Progenitor cell of endocrine pancreas (in vitro differentiated cells): ENCODE measurements at places on chromosomes 3 and 15.

DNA sequence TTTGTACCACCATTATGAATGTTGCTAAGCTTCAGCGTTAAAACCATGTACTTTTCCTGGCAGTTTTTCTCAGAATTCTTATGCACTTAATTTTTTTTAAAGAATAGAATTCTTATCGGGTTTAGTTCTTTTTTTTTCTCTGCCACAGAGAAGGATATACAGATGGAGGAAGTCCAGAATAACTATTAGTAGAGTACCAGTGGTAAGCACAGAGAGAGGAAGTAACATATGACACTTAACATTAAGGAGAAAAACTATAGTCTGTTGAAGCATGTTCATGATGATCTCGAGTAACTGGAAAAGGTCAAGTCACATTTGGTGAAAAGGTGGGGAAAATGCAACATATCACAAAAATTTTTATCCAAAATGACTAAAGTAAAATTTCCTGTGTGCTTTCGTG, 68.9 kb downstream of the RNF13 start:
- no peak for DNase-seq

DNA sequence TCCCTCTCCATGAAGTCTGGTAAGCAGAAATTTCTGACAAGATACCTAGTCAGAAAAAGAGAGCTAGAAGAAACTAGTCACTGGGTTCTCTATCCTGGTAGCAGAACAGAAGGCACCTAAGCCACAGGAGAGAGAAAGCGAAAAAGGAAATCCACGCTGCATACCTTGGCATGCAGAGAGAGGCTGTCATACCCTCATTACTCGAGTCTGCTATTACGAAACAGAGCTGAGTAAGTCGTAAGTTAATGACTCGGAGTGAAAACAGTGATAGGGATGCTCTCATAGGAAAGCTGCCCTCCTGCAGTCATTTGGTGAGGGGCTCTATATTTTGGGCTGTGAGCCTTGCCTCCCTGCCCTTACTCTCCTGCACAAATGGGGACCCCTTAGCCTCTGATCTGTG, 16.2 kb downstream of the CLRN1 start:
- no peak for DNase-seq

DNA sequence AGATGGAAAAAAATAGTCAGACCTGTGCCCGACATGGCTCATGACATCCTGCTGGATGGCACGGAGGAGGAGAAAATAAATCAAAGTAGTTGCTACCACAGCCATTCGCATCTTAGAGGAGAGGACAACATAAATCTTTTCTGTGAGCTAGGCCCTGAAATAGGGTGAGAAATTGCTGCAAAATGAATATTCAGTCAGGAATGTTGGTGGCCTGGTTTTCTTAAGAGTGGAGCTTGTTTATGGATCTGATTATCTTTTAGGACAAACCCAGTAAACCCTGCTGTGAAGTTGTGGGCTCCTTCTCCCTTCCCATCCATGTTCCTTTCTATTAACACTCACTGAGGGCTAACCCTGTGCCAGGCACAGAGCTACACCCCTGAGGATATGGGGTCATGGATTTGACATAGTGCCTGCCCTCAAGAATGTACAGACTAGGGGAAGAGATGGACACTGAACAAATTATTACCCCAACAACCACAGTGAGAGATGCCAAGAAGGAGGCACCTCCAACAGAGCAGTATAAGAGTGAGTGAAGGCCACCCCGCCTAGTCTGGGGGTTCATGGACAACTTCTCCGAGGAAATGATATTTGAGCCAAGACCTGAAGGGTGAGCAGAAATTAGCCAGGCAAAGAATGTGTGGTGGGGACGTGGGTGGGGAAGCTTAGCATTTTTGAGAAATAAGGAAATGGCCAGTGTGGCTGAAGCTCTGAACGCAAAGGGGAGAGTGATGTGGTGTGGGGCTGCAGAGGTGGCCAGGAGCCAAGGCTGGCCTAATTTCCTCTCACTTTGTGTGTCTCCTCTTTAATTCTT, 68.9 kb upstream of the ARL8B start:
- DNase-seq = no peak

GRCh38 chr3:173529062-173529711, 131.6 kb downstream of the NLGN1 start:
- no peak for DNase-seq

DNA sequence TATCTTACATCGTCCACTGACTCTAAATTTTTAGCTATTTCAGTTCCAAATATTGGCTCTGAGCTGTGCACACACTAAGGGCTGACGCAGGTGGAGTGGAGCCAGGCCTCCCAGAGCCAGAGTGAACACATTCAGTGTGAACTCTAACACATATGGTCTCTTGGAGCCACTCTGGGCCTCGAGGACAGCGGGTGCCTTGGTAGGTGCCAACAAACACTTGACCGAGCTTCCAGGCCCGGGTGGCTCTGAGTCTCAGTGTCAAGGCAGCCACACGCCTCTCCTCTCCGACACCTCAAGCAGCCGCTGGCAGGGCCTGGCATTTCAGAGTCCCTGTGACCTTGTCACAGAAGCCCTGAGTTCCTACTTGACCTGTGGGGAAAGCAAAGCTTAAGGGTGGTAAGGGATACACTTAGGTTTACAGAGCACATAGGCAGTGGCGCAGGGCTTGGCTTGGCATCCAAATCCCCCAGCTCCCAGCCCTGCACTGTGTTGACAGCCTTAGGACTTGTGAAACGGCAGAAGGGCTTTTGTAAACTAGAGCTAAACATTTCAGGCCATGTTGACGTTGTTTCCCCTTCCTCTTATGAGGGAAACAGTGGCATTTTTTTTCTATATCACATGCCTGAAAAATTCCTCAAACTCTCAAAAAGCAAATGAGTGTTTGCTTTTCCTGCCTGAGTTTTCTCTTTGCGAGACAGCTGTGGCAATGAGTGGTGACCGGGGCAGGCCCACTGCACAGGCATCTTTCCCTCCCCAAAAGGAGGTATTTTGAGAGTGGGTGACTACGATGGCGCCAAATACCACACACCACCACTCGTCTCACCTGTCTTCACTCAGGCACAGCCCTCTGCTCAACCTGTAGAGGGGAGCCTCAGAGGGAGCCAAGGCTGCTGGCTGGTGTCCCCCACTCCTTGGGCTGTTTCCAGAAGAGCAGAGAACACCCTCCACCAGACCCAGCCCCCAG, 60.8 kb downstream of the DAPK2 start:
- no peak for DNase-seq

GRCh38 chr3:64295594-64295993, 70.3 kb upstream of the PRICKLE2 start:
- no peak for DNase-seq

GRCh38 chr15:85913461-85913860, 118.7 kb upstream of the KLHL25 start:
- DNase-seq = no peak

DNA sequence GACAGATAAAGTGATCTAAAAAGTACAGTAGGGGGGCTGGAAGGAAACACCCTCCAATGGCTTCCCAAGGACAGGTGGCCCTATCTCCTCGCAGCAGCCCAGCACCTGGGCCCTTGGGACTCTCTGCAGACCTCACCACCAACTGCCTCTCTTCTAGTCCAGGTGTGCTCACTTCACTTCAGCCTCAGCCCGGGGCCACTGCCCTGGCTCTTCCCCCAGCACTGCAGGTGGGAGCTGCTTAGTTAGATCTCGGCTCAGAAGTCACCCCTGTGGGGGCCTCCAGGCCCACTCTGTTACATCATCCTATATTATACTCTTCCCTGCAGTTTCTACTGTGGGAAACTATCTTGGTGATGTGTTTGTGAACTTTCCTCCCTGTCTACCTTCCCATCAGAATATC, 2.0 kb downstream of the KLF15 start:
- DNase-seq = no peak

- no peak for DNase-seq
Observed at GRCh38 chr3:126406389-126407296, 11.9 kb downstream of the CFAP100 start.

DNA sequence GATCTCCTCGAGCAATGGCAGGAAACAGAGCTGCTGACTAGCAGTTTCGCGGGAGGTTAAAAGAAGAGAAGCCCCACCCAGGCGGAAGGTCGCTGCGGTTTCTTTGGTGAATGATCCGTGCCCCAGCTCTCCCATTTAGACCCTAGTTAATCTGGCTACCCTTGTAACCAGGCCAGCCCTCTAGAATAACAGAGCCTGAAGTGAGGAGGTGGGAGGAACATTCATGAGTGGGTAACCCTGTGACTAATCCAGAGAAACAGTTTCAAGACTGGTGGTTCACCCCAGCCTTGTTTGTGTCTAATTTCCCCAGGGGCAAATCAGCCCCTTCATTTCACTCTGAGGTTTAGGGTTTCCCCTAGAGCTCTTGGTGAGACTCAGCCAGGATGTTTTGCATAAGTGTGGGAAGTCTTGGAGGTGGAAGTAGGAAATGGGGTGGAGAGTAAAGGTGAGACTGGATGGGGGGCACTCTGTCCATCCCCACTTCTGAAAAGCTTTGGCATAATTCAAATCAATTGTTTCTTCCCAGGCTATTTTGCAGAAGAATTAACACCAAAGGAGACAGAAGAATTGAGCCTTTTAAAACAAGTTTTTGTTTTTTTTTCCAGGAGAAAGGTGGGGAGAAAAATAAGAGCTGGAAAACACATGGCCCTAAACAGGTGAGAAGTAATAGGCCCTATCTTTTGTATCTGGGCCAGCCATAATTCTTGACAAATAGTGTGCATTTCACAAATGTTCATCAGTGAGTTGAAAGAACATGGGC, 303.1 kb downstream of the RPLP1 start:
- DNase-seq = no peak

DNA sequence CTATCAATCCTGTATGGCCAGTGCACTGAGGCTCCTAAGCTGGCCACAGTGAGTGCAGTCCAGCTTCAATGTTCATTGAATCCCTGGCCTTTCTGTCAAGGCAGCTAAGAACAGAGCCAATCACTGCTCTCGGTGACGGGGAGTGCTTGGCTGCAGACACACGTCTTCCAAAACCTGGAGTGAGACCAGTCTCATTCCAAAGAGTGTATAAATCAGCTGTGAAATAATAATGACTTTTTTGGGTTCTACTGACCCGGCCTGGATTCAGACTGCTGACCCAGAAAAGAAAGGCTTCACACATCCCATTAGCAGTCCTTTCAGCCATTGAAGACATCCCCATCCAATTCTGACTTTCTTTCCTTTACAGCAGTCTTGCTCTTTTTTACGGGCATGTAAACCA, 665.5 kb downstream of the GBE1 start:
- no peak for DNase-seq

DNA sequence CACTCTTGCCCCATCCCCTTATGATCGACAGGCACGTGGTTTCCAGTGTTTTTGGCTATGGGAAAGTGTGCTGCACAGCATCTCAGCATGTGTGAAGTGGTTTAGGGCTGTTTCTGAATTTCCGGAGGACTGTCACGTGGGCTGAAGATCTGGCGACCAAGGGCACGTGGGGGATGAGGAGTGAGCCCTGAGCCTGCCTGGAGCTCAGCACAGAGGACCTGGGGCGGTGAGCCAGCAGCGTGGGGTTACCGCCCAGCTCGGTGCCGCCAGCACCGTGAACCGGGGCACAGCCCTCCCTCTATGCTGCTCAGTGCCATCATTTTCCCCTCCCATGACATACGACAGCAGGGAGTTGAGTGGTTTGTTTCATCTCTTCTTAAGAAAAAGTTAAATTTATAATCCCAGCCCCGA, 150.2 kb downstream of the DNAJB8 start:
- no peak for DNase-seq

GRCh38 chr3:39149498-39150147, 3.8 kb downstream of the CSRNP1 start:
- no peak for DNase-seq

GRCh38 chr15:70748281-70748747, 15.0 kb downstream of the UACA start:
- DNase-seq = no peak

GRCh38 chr15:33460166-33460805, 149.5 kb downstream of the RYR3 start:
- DNase-seq = no peak

DNA sequence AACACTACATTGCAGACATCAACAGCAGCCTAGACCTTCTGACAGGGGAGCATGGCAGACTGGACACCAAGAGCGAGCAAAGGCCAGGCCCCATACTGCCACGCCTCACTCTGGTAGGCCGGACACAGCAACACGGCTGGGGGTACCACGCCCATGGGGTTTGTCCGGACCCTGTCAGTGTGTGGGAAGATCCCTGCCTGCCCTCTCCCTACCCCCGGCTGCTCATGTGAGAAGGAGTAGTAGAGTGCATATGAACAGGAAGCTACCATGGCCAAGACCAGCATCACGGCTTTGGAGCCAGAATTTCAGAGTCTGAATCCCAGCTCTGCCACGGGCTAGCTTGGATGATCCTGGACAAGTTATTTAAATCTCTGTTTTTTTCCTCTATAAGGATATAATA, 27.9 kb downstream of the ALDH1L1 start:
- no peak for DNase-seq

DNA sequence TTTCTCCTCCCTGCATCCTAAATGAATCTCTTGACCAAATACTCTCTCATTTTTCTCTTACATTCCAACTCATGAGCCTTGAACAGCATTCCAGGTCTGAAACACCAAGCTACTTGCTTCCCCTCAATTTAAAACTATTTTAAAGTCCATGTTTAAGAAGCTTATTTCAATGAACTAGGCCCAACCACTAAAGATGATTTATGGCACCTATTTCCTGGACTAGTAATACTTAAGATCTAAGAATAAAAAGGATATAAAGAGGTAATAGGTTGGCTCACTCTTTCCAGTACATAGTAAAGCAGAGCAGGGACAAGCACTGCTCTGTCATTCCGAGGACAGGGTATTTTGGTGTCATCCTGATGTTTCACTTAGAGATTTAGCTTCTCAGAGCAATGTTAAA, 219.3 kb upstream of the TMCO5A start:
- no peak for DNase-seq

- no peak for DNase-seq
Observed at GRCh38 chr3:138473391-138473790, 39.0 kb downstream of the ESYT3 start.

- DNase-seq = no peak
Observed at GRCh38 chr15:80260551-80260950, 8.5 kb upstream of the CTXND1 start.

DNA sequence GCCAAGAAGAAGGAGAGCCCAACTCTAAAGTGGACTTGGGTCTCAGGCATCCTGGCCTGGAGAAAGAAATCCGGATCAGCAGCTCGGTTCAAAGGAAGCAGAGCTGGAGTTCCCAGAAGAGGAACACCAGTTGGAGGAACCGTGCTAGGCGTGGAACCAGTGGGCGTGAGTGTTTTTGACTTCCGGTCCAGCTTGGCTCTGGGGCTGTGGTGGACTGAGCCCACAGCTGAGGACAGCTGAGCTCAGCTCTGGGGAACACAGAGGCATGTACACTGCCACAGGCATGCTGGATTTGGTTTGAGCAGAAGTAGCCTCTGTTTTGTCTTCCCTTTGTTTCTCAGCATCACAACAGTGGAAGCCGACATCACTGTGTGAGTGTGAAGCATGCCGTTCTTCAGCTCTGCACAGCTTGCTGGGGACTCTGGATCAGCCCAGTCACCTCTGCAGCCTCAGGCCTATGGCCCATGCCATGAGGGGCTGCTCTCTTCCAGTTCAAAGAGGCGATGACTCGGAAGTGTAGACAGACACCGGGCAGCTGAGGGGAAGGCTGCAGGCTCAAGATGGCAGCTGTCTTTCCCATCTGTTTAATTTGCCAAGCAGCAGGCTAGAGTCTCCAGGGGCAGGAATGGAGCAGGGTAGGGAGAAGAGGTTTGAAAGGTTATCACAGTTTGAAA, 185.8 kb upstream of the UBE3A start:
- DNase-seq = no peak
